ENCODE measurements at places on chromosomes 16 and 17.

GRCh38 chr16:73062001-73062616 lies 14.2 kb upstream of the ZFHX3 start:
- no peak for DNase-seq

DNA sequence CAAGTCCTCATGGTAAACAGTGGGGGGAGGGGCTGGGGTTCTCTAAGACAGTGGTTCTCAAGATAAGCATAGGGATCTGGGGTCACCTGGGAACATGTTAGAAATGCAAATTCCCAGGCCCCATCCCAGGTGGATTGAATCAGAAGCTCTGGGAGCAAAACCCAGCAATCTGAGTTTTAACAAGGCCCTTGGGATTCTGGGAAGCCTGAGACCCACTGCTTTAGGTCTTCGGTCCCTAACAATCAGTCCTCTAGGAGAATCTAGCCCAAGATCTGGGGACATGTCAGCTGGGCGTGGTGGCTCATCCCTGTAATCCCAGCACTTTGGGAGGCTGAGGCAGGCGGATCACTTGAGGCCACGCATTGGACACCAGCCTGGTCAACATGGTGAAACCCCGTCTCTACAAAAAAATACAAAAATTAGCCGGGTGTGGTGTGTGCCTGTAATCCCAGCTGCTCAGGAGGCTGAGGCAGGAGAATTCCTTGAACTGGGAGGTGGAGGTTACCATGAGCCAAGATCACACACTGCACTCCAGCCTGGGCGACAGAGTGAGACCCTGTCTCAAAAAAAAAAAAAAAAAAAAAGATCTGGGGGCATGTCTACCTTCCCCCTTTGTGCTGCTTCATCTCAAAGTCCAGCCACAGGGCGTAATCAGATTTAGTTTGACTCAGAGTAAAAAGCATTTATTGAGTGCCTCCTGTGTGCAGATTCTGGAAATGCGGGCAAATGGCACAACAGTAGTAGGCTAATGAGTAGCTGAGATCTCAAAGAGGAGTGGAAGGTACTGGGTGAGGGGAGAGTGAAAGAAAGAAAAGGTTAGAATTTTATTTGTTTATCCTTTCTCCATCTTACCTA lies 8.8 kb upstream of the NR1D1 start:
- no peak for DNase-seq

GRCh38 chr17:48840441-48840840 lies 9.6 kb downstream of the CALCOCO2 start:
- no peak for DNase-seq

DNA sequence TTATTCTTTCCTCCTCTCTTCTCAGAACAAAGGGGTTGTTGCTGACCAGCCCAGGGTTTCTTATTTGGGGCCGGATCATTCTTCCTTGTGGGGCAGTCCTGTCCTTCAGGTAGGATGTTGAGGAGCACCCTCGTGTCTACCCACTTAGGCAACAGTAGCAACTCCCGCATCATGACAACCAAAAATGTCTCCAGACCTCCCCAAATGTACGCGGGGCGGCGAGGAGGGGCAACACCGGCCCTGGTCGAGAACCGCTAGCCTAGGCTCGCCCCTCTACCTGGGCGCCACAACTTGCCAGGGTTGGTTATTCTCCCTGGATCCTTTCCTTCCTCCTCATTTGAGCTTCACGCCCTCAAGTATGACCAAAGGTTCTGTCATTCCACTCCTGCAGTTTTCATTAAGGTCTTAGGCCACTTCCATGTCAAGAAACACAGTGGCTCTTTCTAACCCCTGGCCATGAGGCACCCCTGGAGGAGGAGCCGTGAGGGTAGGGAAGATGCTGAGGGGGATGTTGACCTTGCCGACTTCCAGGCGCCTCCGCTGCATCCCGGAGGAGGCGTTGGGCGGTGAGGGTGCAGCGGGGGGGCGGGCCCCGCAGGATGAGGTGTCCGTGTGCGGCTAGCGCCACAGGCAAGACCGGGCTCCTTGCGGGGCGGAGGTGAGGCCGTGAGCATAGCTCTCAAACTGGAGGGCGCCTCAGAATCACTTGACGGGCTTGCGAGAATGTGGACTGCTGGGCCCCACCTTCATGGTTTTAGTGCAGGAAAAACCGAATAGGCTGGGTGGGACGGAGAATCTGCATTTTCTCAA lies 712 bp upstream of the SPECC1 start:
- DNase-seq, result no peak

DNA sequence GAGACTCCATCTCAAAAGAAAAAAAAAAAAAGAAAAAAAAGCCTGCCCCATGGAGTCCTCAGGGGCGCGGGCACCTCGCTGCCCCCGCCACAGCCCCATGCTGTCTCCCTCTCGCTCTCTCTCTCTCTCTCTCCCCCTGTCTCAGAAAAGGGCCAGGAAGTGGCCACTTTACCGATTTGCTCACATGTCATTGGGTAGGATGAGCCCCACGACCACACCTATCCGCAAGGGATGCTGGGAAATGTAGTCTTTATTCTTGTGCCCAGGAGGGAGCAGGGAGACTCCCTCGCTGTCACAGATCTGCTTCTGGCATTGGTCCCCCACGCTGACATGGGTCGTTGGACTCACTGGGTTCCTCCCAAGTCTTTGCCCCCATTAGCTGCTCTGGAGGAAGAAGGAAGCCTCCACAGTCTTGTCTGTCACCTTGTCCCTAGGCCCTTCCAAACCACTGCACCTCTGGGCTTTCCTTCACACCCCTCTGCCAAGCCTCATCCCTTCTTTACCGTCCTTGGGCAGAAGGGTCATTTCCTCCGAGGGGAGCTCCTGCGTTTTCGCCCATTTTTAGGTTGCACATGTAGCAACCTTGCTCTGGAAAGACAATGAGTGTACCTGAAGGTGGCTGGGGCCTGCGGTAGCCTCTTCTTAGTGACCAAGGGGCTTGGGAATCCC lies 6.9 kb upstream of the GJD3 start:
- DNase-seq, result no peak

DNA sequence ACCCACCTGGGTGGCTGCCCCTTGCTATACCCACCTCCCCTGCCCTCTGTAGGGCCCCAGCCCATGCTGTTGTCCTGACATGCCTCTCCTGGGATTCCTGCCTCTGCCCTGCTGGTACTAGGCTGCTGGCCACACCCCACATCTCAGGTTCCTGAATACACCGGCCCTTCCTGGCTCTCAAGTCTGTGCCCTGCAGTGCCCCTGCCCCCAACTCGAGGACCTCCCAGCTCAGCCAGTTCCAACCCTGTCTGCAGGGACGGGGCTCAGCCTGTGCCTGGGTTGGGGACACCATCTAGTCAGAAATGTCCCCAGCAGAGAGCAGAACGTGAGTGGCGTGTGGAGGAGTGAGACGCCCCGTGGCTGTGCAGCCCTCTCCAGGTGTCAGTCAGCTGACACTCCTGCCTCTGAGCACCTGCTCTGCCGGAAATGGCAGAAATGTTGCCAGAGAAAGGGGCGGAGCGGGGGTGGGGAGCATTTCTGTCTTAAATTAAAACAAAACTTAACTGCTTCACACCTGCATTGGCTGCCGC lies 28.7 kb downstream of the ACSF3 start:
- DNase-seq, result peak; percentile 21

- DNase-seq, result no peak
Measured at GRCh38 chr16:56294579-56294978, 103.3 kb downstream of the GNAO1 start.

GRCh38 chr16:10617662-10618420 lies 37.4 kb upstream of the EMP2 start:
- DNase-seq, result no peak

GRCh38 chr16:60771138-60771537 lies 1265.1 kb downstream of the CDH8 start:
- no peak for DNase-seq

DNA sequence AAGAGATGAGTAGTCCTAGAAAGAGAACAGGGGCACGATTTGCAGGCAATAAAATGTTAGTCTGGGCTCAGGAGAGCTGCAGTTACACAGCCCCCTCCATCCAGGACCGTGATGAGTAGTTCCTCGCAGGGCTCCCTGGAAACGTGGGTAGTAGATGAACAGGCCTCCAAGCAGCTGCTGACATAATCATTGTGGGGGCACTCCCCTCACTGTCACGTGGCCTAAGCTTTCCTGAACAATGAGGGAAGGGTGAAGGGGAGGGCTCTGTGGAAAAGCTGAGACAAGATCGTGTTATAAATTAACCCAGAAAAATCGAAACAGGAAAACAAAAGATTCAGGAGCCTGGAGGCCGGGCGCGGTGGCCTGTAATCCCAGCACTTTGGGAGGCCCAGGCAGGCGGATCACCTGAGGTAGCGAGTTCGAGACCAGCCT lies 1.3 kb upstream of the PER1 start:
- DNase-seq, result no peak

DNA sequence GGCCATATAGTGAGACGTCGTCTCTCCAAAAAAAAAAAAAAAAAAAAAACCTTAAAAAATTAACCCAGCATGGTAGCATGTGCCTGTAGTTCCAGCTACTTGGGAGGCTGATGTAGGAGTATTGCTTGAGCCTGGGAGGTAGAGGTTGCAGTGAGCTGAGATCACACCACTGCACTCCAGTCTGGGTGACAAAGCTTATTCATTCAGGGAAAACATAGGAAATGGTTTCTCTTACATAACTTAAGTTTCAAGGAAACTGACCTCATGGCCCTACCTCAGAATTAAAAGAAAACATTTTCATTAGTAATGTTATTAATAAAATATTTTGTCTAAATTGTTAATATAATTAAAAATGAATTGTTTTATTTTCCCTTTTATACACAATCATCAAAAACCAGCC lies 31.4 kb downstream of the COG1 start:
- DNase-seq, result no peak

DNA sequence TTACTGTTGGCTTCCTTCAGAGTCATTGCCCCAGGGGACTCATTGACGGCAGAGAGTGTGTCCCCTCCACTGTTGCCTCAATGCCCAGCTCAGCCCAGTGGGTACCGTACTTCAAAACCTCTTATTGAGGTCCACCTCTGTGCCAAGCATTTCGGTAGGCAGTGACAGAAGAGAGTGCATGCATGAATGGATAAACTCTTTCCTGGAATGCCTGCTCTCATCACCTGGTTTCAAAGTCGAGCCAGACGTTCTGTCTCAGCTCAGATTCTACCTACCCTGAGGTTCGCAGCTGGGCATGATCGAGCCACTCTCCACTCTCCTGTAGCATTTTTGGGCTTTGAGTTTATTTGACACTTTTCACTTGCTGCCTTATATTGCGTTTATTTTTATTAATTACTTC lies 647.0 kb downstream of the MAF start:
- no peak for DNase-seq

DNA sequence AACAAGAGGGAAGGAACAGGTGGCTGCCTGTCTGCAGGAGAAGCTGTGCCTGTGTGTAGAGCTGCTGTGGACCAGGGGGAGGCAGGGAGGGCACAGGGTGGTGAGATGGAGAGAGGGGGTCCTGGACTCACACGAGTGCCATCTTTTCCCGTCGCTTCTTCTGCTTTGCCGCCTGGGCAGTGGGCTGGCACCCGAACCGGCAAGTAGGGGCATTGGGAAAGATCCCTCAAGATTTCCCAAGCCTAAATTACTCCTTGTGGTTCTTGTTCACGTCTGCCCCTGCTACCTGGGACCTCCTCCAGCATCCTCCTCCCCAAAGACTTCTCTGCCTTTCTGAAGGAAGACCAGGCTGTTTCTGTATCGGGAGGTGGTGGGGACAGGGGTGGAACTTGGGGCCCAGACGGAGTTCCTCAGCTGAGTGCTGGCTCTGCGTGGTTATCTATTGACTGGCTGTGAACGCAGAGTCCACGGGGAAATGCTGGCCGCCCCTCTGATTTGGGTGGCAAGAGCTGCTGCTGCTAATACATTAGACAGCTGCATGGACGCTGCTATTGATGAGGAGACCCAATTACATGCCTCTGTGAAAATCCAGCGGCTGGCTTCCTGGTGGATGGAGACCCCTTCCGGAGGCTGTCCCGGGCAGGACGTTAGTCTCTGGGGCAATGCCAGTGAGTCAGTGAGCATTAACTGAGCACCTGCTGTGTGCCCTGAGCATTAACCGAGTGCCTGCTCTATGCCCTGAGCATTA lies 114.5 kb downstream of the OR1D5 start:
- DNase-seq, result no peak

- no peak for DNase-seq
Measured at GRCh38 chr16:9602189-9602588, 510.7 kb downstream of the HAPSTR1 start.

- no peak for DNase-seq
Measured at GRCh38 chr17:67528751-67529436, 151.8 kb downstream of the PITPNC1 start.

GRCh38 chr17:76684756-76685155 lies 26.0 kb downstream of the MXRA7 start:
- DNase-seq, result no peak

- DNase-seq, result no peak
Measured at GRCh38 chr16:72818236-72818845, 229.6 kb downstream of the ZFHX3 start.

DNA sequence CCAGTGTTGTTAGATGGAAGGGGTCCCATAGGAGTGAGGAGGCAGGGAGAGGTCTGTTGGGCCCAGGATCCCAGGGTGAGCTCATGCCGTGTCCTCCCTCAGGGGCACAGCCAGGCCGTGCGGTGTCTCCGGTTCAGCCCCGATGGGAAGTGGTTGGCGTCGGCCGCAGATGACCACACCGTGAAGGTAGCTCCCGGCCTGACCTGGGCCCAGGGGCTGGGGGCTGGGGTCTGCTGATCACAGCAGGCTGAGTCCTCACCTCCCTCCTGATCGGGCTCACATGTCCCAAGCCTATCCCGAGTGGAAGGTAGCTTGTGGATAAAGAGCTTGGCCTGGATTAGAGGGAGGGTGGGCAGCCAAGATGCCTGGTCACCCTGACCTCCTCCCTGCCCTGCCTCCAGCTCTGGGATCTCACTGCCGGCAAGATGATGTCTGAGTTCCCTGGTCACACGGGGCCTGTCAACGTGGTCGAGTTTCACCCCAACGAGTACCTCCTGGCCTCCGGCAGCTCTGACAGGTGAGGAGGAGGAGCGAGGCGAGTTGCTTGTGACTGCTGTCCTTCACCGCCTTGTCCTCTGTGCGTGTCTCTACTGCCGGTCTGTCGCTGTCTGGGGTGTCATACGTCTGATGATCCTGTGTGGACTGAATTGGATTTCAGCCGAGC lies 16.1 kb downstream of the KATNB1 start:
- no peak for DNase-seq

- no peak for DNase-seq
Measured at GRCh38 chr16:51143196-51143977, 7.7 kb downstream of the SALL1 start.

GRCh38 chr17:6346156-6346786 lies 88.7 kb downstream of the AIPL1 start:
- no peak for DNase-seq

GRCh38 chr16:11312718-11313492 lies 31.8 kb upstream of the PRM1 start:
- DNase-seq, result no peak

- no peak for DNase-seq
Measured at GRCh38 chr16:49747654-49748053, 108.3 kb downstream of the ZNF423 start.

All from stimulated activated CD8-positive, alpha-beta memory T cell treated with anti-CD3 and anti-CD28 coated beads, Interleukin-4, amount 100 ng/mL, for 1 hour (primary cell).